ENCODE measurements at places on chromosomes 5 and 9. TPM values are rescaled to one million over a fixed set of nuclear protein-coding genes. Genes with fewer than 3 reads are reported as not detected.

Gene GAS1
- total RNA-seq, result 1.4 TPM

Gene MYOZ3
- 0.18 TPM for total RNA-seq

Gene CCDC183
- total RNA-seq, result 0.75 TPM

Gene MYOT
- total RNA-seq, result not detected

Gene CDX1
- 0.15 TPM for total RNA-seq

Gene CEP78
- total RNA-seq, result 10.8 TPM

Gene HAVCR2
- total RNA-seq, result 2.9 TPM

Gene CARTPT
- total RNA-seq, result not detected

Gene EIF4EBP3
- total RNA-seq, result 11.3 TPM

Gene F12
- total RNA-seq, result 292 TPM

Gene HRH2
- total RNA-seq, result 0.23 TPM

Gene FCN2
- 95.7 TPM for total RNA-seq

Gene ZDHHC11
- total RNA-seq, result 19.1 TPM

Gene PPP1R26
- total RNA-seq, result 7.4 TPM

Gene WHRN
- 2.8 TPM for total RNA-seq

Gene INVS
- total RNA-seq, result 16.1 TPM

Gene GFI1B
- total RNA-seq, result 0.15 TPM

Gene ISL1
- total RNA-seq, result not detected

DNA sequence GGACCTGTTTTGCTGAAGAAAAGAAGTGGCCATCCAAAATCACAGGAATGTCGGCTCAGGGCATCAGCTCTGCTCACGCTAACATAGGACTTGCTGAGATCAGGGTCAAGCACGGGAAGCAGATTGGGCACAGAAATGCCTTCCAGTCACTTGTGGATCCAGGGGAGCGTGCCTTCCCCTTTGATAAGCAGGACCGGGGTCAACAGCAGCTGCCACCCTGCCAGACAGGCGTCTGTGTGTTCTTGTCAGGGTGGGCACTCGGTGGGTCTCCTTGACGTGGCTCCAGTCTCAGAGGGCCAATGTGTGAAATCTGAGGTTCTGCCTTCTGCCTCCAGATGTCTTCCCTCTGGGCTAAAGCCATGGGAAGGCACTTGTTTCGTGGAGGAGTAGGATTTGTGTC lies 313.7 kb upstream of the IRX4 start:
- peak; percentile 22 for DNase-seq

- DNase-seq, result no peak
Observed at GRCh38 chr9:15936306-15936921, 383.6 kb downstream of the CCDC171 start.

DNA sequence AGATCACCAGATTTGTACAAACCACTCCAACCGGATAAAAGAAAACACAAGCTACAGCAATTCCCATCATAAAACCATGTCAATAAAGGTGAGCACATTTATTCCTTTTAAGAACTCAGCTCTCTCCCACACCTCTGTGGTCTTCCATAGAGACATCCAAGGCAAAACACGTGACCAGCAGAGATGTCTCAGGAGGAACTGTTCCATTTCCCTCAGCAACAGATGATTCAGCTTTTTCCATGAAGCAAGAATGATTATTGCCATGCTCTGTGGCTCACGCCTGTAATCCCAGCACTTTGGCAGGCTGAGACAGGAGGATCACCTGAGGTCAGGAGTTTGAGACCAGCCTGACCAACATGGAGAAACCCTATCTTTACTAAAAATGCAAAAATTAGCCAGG lies 15.8 kb downstream of the GZMK start:
- DNase-seq, result no peak

GRCh38 chr9:95325221-95325620 lies 7.7 kb upstream of the FANCC start:
- no peak for DNase-seq

DNA sequence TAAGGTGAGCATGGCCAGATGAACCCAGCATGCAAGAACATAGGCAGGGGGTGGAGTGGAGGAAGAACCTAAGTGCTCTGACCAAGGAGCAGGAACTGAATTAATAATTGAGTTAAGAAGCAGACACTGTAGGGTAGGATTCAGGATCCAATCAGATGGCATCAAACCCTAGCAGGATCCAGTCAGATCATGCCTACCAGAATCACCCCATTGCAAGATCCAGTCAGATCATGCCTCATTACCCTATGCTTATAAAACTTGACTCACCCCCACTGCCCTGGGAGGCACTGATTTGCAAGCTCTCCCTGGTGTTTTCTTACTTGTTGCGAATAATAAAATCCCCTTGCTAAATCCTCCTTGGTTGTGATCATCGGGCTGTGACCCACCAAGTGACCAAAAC lies 19.7 kb downstream of the TUSC1 start:
- DNase-seq, result no peak

GRCh38 chr9:133977421-133978201 lies 14.5 kb downstream of the VAV2 start:
- DNase-seq, result no peak

GRCh38 chr9:17484906-17485305 lies 94.0 kb upstream of the SH3GL2 start:
- DNase-seq, result no peak

DNA sequence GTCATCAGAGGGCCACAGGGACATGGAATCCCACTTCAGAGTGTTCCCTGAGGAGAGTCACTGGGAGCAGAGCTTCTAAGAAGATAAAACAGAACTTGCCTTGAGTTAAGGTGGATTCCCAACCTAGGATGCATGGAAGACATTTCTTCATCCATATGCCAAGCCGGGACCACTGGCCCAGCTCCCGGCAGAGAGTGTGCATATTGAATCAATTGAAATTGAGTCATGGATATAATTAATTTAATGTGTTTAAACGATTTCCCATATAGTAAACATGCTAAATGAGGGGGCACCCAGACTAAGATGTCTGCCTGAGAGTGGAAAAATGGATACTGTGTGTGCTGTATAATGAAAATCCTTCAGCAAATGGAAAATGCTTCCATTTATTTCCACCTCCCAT lies 194.4 kb upstream of the TBC1D2 start:
- no peak for DNase-seq

- DNase-seq, result no peak
Observed at GRCh38 chr5:10793785-10794184, 32.8 kb upstream of the DAP start.

DNA sequence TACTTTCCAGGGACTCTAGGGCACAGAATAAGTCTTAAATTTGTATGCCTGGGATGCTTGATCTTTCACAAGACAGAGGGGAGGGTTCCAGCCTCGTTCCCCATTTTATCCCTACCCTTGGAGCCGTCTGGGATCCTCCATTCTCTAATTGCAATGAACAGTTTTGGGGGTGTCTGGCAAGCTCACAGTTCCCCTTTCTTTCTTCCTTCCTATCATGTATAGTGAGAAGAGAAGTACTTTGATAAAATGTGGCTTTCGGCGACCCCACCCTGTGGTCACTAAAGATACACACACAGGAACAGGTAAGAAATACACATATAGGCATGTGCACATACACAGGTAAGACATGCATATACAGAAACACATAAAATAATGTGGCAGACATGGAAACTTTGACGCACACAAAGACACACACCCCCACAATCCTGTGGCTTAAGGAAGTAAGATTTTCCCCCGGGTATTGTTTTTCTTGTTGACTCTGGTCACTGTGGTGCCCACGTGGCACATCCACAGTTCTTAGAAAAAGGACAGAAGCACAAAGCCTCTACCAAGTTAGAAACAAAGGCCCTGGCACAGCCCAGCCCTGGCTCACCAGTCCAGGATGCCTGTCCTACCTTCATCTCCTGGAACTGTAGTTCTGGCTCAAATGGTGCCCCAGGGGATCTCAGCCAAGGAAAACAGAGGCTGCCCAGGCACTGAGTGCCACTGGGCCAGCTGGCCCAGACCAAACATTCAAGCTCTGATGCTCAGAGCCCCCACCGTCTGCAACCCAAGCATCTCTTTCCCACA lies 6.3 kb upstream of the SMU1 start:
- DNase-seq, result peak; percentile 64

DNA sequence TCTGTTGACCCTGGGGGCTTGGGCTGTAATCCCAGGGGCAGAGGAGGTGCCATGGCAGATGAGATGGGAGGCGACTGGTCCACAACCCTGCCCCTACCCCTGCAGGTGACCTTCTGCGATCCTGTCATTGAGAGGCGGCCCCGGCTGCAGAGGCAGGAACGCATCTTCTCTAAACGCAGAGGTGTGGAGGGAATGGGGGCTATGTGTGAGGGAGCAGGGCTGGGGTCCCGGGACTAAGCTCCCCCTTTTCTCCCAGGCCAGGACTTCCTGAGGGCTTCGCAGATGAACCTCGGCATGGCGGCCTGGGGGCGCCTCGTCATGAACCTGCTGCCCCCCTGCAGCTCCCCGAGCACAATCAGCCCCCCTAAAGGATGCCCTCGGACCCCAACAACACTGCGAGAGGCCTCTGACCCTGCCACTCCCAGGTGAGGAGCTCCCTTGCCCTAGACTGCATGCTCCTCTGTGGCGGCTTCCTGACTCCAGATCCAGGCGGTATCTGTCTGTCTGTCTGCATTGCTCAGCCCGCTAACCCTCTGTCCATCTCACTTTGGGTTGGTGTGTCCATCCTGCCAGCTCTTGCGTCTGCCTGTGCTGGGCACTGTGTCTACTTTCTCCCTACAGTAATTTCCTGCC lies 9.9 kb downstream of the ZDHHC12 start:
- no peak for DNase-seq

DNA sequence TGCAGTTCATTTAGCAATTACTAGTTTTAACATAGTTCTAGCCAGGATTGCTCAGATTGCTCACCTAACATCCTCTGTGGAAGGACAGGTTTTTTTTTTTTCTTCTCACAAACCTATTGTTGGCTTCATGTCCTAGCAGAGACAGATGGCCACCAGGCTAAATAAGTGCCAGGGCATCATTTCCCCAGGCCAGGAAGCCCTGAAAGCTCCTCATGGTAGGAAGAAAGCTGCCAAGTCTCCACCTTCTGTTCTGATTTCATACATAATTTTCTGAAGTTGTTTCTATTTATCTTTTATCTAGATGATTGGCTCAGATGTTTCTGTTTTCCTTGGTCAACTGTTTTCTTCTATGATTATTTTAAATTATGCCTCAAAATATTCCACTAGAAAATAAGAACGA lies 31.0 kb downstream of the EFCAB9 start:
- DNase-seq, result no peak

- DNase-seq, result no peak
Observed at GRCh38 chr9:124676159-124676551, 95.0 kb downstream of the NR6A1 start.
